ENCODE measurements at places on chromosomes 11 and 22.

- no peak for DNase-seq
Observed at GRCh38 chr22:25802018-25802417, 60.0 kb downstream of the MYO18B start.

DNA sequence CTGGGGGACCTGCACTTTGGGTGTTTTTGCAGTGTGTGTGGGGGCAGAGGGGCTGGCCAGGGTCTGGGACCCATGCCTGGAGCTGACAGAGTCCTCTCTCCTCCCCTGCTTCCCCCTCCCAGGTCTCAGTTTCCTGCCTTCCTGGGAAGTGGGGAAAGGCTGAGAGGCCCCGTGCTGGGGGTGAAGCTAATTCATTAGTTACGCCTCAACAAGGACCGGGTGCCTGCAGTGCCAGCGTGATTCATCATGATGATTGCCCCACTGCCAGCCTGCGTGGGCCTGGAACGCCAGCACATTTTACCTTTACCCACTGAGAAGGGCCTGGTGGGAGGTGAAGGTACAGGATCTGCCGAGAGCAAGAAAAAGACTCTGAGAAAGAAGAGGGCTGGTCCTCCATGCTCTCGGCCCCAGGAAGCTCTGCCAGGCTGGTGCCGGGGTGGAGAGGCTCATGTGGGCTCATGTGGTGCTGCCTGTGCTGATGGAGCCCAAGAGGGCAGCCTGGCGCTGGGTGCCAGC, 2.9 kb upstream of the LRRC10B start:
- DNase-seq = no peak

DNA sequence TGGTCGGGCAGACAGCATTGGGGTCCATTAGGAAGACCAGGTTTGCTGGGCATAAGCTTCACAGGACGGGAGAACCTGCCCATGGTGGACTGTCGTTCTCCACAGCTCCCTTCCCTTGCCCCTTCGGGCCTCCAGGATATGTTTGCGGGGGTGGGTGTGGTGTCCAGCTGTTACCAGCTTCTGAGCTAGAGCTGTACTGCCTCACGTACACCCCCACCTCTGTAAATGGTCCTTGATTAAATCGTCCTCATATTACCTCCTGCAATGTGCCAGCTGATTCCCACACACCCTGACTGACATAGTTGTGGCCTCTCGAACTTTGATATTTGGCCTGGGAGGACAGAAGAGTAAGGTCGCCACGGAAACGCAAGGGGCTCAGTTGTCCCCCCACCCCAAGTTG, 16.2 kb upstream of the BCR start:
- DNase-seq = no peak

DNA sequence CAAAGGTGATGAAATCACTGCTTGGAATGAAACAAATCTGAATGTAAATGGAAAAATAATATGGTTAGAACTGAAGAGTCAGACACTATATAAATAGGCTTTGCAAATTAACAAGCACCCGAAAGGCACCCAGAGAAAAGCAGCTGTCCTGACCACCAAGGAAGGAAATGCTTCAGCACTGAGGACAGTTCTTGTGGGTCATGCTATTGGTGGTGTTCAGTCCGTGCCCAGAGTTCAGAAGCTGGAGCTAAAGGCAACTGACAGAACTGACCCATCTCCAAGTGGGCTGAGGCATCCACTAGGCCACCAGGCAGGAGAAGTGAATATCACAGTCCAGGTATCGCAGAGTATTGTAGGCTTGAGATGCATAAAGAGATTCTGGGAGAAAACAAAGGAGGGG, 208.9 kb downstream of the OPCML start:
- DNase-seq = no peak

DNA sequence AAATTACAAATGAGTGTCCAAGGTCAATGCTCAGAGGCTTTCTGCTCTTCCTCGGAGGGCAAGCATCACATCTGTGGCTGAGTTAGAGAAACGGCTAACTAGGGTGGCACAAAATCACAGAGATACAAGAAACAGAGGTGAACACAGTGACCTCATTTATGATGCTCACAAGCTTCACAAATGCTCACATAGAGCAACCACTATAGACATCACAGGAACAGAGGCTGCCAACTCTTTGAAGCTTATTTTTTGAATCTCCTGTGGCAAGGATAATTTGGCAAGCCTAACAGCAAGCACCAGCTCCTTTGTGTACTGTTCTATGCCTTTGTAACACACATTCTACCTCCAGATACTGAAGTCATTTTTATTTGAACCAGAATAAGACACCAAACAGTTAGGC, 416.5 kb upstream of the DDI1 start:
- no peak for DNase-seq

DNA sequence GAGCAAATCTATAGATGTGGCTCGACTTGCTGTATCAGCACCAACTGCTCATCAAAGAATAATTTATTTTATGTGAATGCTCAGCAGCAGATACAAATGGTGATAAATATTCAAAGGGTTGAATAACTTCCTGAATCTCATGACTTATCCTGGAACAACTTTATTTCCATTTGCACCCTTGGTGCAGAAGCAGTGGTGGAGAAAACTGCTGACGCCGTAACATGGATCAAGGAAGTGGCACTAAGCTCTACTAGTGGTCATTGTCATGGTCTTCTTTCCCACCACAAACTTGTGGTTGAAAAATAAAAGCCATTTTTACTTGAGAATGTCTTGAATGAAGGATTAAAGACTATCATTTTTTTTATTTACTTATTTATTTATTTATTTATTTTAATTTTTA, 14.6 kb downstream of the MARK2 start:
- DNase-seq = no peak

- DNase-seq = no peak
Observed at GRCh38 chr11:128549256-128549944, 38.0 kb downstream of the ETS1 start.

DNA sequence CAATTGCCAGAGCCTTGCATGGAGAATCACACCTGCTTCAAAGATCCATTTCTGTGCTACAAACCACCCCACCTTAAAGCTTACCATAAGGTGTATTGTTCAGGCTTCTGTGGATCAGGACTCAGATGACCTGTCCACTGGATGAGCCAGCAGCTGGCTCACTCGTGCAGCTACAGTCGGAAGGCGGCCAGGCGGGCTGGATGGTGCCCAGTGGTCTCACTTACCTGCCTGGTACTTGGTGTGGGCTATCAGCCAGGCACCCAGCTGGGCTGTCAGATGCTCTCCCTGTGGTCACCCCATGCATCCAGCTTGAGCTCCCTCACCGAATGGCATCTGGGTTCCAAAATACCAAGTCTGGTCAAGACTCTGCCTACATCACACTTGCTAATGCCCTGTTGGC, 10.9 kb upstream of the APOBEC3B start:
- no peak for DNase-seq

DNA sequence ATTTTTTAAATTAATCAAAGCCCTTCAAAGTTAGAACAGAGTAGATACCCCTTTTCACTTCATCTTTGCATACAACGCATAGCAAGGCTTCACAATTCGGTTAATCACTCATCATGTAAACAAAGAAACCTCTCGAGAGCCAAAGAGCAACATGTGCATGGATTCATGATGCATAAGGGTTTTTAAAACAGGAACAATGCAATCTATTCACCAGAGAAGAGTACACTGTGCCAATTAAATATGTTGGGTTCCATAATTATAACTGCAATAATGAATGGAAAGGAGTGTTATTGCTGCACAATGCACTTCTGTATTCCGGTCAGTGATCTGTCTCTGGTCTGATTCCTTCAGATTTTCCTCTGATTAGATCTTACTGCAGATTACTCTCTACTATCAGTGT, 45.3 kb downstream of the CADM1 start:
- no peak for DNase-seq

DNA sequence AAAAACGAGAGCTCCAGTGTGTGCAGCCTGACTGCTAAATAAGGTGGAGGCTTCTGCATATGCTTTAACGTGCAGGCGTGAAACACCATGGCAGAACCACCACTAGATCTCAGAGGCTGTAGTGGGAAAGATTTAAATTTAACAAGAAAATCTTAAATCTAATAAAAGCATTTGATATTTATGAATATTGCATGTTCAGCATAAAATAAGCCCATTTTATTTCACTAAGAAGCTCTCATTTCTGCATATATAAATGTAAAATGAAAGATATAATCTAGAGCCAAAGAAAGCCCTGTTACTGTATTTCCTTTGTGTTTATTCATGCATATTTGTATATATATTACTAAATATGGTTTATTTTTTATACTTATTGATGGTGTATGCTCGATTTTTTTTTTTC, 188.3 kb downstream of the DDX10 start:
- DNase-seq = no peak

DNA sequence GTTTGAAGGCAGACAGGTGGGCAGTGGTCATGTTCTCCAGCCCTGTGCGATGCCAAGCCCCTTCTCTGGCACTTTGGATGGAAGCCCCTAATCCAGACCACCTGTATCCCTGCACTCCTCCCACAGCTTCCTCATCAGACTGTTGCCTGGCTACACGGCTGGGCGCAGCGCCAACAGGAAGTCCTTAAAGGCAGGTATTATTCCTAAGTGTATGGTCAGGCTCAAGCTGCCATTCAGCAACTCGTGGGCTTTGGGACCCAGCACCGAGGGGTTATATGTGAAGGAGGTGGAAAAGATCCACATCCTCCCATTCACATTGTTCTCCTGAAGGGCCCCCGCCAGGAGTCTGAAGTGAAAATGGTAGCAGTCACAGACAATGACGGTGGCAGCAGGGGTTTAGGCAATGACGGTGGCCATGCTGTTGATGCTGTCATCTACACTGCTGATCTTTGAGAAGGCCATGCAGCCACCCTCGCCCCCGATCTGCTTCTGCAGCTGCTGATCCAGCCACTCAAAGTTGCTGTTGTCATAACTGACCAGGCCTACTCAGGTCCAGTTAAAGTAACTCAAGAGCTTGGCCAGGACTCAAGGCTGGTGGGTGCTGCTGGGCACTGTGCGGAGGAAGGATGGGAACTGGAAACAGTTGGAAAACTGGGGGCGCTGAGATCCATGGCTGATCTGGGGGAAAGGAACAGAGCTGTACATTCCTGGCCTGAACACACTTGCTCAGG, 27.7 kb downstream of the OR6Q1 start:
- DNase-seq = no peak

GRCh38 chr11:63699896-63700295, 18.6 kb downstream of the RTN3 start:
- no peak for DNase-seq

GRCh38 chr11:2769409-2770095, 69.8 kb upstream of the KCNQ1OT1 start:
- no peak for DNase-seq

DNA sequence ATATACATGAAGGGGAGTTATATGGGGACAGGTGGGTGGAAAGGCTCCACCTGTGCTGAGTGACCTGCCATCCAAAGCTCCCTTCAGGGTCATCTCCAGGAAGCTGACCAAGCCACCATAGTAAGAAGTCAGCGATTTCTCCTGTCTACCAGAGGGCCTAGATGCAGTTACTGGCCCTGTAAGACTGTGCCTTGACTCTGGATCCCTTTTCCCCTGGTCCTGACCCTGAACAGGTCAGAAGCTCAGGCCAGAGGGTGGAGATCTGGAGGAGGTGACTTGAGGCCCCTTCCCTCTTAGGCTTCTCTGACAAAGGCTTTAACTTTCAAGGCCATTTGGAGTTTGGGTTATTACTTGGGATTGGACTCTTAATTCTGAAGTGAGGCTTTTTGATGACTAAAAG, 69.7 kb downstream of the GDPD4 start:
- no peak for DNase-seq

GRCh38 chr11:17599460-17599925, 52.4 kb downstream of the OTOG start:
- no peak for DNase-seq

DNA sequence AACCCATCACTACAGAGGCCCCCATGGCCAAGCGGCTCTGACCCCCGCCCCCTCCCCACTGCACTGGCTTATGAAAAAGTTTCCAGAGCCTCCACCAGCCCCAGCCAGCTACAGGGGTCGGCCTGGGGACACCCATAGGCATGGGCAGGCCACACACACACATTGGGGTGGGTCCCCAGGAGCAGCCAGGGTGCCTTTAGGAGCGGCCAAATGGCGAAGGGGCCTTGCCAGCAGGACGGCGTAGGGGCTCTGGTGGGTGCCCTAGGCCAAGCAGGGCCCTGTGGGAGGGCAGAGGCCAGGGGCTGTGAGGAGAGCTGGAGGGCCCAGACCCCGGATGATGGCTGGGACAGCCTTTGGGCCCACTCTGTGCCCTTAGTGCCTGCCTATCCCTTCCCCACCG, 10.1 kb downstream of the TSSC4 start:
- no peak for DNase-seq
